ENCODE measurements at places on chromosomes 7 and 10. TPM values are rescaled to one million over a fixed set of nuclear protein-coding genes. Genes with fewer than 3 reads are reported as not detected.

DNA sequence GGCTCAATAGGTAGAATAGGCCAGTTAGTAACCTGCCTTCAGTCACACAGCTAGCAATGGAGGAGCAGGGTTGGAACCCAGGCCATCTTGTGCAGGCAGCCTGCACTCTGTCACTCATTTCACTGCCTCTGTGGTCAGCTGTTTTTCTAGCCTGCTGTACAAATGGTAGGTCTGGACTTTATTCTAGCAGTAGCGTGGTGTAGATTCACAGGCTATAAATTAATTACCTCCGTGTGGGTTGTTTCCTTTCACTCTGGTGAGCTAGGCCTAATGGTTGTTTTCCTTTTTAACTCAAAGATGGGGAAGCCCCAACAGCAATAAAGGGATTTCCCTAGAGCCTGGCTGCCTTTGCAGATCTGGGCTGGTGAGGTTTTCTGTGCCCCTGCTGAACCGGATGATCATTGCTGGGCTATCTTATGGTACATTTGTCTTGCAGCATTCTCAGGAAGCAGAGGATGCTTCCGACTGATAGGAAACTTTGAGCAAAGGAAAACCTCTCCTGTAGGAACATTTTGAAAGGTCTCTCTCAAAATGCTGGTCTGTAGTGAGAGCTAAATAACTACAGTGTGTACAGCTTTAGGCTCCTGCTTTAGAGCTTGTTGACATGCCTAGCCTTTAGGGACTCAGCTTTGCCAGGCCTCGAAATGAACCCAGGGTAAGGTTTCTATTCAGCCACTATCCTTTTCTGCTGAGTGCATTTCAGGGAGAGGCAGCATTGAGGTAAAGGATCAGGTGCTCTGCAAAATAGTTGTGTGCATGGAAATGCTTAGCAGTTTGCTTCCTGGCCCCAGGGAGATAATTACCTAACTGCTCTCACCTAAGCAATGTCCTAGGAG, 157.4 kb downstream of the ST7 start:
- no peak for DNase-seq

- DNase-seq: no peak
Observed at GRCh38 chr10:105068497-105068896, 427.4 kb downstream of the SORCS3 start.

DNA sequence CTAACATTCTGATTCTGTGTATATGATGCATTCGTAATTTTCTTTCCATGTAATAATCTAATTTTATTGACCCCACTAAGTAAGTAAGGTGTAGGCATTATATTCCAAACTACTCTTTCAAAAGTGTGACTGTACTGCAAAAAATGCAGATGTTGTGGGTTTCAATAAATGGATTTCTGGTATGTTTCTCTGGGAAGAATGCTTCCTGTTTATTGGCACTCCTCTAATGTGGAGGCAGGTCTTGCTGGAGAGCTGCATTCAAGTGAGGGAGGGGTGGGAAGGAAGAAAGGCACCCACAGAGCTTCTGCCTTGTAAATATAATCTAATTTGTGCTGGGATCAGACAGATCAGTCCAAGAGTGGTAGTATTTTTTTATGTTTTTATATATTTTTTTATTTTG, 23.9 kb downstream of the ST7 start:
- DNase-seq: no peak

GRCh38 chr10:8060010-8060703, 5.7 kb downstream of the GATA3 start:
- DNase-seq: no peak

- no peak for DNase-seq
Observed at GRCh38 chr10:97736403-97736901, 476 bp upstream of the ZFYVE27 start.

DNA sequence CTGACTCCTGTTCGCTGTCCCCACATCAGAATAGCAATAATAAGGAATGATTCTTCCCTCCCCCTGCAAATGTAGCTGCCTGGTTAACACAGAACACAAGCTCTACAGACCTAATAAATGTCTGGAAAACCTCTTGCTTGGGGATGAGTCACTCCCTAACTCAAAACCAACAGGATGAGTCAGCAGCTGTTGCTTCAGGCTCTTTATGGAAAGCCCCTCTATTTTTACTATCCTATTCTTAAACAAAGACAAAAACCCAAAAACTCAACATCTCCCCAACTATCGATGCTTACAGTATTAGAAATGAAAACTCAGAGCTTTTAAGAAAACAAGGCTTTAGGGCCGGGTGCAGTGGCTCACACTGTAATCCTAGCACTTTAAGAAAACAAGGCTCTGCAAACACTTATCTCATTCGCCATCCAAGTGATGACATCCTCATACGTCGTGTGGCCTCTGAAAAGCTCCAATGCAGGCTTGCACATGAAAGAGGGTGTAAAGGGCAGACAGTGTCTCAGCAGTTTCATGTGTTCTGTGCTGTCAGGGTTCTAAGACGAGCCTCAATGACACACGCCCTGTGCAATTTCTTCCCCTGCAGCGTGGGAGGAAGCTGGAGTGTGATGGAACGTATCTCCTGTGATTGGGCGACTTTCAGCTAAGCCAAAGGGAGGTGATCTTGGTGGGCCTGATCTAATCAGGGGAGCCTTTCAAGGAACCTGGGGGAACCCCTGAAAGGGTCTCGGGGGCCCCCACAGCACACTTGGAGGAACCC, 70.1 kb downstream of the AMZ1 start:
- DNase-seq: peak; percentile 72

DNA sequence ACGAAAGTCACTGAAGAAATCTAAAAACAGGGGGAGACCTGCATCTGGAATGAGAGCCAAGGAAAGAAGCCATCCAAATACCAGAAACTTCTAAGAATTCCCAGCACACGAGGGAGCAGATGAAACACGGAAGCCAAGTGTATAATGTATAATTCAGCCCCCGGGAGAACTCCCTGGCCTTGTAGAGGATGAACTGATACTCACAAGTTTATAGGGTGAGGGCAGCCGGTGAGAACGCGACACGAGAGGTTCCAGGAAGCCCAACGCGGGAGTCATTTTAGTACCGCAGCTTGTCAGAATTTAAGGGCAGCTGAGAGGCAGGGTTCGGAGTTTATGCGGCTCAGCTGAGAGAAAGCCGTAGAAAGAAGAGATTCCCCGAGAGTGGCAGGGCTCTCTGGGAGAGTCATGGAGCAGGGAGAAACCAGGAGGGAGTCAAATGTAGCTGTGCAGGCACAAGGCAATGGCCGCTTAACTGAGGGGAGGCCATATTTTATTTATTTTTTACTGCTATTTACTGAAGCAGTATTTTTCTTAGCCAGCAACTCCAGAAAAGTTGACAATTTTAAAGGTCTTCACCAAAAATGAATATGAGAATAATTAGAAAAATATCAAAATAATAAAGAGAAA, 164.0 kb downstream of the NPSR1 start:
- DNase-seq: no peak

DNA sequence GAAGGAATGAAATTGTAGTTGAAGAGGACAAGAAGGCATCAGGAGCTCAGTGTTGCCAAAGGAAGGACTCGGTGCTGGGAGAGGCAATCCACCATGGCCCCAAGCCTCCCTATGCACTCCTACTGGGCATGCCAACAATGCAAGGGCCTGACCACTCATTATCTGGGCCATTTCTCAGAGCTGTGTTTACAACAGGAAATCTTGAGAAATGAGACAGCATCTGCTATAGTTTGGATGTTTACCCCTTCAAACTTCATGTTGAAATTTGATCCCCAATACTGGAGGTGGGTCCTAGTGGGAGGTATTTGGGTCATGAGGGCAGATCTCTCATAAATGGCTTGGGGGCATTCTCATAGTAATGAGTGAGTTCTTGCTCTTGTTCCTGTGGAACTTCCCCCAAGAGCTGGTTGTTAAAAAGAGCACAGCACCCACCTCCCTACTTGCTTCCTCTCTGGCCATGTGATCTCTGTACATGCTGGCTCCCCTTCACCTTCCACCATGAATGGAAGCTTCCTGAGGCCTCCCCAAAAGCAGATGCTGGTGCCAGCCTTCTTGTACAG, 50.8 kb upstream of the AOAH start:
- no peak for DNase-seq

DNA sequence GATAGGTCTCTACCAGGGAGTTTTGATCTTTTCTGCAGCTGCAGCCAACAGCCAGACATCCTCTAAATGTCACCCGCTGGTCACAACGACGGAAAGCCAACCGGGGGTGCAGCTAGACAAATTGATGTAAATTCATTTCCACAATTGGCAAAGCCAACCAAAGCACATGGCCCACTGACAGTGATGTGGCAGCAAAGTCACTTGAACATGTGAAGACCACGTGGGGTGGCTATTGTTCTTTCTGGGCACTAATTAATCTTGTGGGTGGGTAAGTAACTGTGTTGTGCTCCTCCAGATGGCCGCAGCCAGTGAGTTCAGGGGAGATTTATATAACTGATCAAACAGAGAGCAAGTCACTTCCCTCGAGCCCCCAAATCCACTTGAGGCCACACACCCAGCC, 354.1 kb downstream of the ANKRD30A start:
- DNase-seq: no peak

GRCh38 chr7:15007507-15007906, 105.0 kb upstream of the DGKB start:
- peak; percentile 7 for DNase-seq

DNA sequence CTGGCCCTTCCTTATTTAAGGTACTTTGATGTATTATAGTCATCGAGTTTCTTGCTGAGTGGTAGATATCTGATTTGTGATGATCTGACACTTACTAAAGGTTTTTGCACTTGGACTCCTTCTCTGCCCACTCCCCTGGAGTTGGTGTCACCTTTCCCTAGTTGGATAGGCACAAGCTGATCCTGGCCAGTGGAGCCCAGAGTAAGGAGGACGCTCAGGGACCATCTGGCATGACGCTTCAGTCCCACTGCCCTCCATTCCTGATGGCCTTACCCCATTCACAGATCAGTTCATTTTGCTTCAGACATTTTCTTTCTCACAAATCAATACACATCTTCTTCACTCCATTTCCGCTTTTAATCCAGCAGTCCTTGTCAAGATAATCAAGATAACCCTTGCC, 20.1 kb downstream of the ASB15 start:
- DNase-seq: no peak

- DNase-seq: peak; percentile 46
Observed at GRCh38 chr7:1466524-1467271, 7.4 kb upstream of the MICALL2 start.

- no peak for DNase-seq
Observed at GRCh38 chr10:26730552-26730951, 33.1 kb downstream of the PDSS1 start.

GRCh38 chr10:32982911-32983909, 25.2 kb upstream of the ITGB1 start:
- no peak for DNase-seq

- DNase-seq: no peak
Observed at GRCh38 chr7:26451997-26452396, 160.3 kb downstream of the SNX10 start.

DNA sequence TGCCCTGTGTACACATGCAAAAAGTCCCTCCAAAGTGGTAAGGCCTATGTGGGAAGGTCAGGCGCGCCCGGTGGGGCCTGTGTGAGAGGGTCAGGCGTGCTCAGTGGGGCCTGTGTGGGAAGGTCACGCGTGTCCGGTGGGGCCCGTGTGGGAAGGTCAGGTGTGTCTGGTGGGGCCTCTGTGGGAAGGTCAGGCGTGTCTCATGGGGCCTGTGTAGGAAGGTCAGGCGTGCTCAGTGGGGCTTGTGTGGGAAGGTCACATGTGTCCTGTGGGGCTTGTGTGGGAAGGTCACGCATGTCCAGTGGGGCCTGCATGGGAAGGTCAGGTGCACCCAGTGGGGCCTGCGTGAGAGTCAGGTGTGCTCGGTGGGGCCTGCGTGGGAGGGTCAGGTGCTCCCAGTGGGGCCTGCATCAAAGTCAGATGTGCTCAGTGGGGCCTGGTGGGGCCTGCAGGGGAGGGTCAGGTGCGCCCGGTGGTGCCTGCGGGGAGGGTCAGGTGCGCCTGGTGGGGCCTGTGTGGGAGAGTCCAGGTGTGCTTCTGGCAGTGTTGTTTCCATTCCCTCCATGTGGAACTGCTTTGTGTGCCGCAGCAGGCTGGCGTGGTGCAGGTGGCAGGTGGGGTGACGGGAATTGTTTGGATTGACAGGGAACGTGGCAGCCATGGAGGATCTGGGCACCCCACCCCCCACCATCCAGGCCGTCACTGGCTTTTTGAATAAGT, 15.4 kb downstream of the LRRC27 start:
- no peak for DNase-seq

DNA sequence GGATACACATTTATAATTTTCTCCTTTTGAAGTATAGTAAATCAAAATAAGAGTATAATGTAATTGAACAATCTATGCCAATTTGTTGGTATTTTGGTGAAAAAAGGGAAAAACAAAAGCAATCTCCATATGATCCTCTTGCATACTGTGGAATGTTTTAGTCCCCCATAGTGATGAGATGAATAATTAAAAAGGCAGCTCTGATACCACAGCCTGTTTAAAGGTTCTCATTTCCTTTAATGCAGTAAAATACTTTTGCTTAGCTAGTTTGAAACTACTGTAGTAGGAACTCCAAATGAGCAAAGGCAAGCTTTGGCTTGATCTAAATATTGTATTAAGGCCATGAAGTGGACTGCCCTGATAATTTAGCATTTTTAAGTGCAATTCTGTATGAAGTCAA, 77.6 kb downstream of the VTI1A start:
- DNase-seq: no peak

GRCh38 chr7:110010359-110010758, 1080.6 kb upstream of the LRRN3 start:
- no peak for DNase-seq

- DNase-seq: peak; percentile 49
Observed at GRCh38 chr10:105797234-105797890, 1156.3 kb downstream of the SORCS3 start.

GRCh38 chr7:92987538-92987937, 130.2 kb downstream of the SAMD9 start:
- DNase-seq: no peak

- DNase-seq: peak; percentile 56
Observed at GRCh38 chr10:50622706-50623662, 772 bp downstream of the SGMS1 start.

DNA sequence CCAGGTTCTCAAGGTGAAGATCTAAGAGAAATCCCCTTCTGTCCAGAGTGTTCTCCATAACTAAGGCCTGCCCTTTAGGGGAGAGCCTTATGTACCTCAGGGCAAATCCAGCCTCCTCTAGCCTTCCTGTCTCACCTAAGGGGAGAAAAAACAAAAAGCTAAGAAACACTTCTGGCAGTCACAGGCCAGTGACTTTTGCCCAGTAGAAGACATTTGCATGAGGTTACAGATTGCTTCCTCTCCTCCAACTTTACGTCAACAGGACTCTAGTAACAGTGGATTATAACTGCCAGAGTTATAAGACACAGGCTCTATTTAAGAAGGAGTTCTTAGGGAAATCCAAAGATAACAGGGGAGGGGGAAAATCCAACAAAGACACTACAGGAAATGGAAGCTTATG, 15.9 kb upstream of the FAM241B start:
- no peak for DNase-seq

- DNase-seq: no peak
Observed at GRCh38 chr10:51031950-51032349, 42.3 kb upstream of the PRKG1 start.

Gene MMP21
- total RNA-seq: not detected

Gene PLCE1
- 3.9 TPM for total RNA-seq

Gene KCND2
- total RNA-seq: 0.52 TPM

Gene RAMP3
- 23.1 TPM for total RNA-seq

Gene SPDYE16
- not detected for total RNA-seq

Gene ANKMY2
- total RNA-seq: 8.6 TPM

Gene METTL27
- total RNA-seq: 2.1 TPM

Gene CCDC3
- 17.1 TPM for total RNA-seq

Gene CTAGE8
- not detected for total RNA-seq
